ENCODE measurements at places on chromosomes 3 and 15. TPM values are rescaled to one million over a fixed set of nuclear protein-coding genes. Genes with fewer than 3 reads are reported as not detected.

The PSTPIP1 gene
- 0.19 TPM for total RNA-seq

The RARRES1 gene
- total RNA-seq, result not detected

The SUCLG2 gene
- total RNA-seq, result 33.8 TPM

The TRPM1 gene
- not detected for total RNA-seq

The GATA2 gene
- 4.0 TPM for total RNA-seq

The CAMKV gene
- total RNA-seq, result not detected

The CDHR4 gene
- total RNA-seq, result not detected

DNA sequence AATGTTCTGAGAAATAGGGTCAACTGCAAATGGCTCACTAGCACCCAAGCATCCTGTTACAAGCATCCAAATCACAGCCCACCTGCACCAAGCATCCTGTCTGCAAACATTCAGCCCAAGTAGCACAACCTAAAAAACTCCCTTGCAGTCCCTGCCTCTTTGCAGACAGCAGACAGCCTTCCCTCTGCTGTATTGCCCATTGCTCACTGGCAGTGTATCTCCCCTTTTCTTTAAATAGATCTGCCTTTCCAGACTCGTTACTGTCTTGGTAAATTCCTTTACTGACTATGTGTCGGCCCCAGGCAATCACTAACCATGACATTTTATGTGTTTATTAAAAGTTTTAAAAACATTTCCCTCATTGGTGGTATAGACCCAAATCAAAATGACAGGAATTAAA is 155.4 kb downstream of the ADAMTSL3 start:
- DNase-seq, result no peak

DNA sequence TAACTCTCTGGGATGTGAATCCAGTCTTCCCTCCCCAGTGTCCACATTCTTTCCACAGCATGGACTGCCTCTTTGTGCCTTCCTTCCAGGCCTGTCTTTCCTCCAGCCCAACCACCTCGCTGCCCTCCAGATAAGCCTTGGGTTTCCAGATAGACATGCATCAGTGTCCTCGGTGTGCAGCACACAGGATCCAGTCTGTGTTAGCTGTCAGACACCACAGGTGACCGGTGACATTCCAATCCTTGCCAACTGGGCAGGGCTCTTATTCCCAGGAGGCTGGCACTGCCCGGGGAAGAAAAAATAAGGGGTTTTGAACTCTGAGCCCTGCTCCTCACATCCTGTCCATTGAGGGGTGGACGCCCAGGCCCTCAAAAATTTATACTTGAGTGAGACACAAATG is 6.0 kb upstream of the SLC6A1 start:
- DNase-seq, result no peak

GRCh38 chr3:123406598-123406997 is 42.3 kb downstream of the ADCY5 start:
- peak; percentile 41 for DNase-seq

DNA sequence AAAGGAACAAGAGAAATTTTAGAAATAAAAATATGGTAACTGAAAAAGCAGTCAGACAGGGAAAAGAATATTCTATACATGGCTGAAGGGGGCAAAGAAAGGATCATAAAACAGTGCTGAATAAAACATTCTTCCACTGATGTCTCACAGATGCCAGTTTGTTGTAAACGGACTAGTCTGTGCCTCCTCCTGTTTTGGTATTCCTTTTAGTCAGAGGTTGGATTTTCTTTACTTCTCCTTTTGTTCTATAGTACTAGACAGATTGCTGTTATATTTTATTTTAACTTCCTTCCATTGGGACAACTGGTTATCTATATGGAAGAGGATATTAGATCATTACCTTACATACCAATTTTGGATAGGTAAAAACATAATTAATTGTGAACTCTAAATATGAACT is 16.0 kb upstream of the GNB5 start:
- no peak for DNase-seq

DNA sequence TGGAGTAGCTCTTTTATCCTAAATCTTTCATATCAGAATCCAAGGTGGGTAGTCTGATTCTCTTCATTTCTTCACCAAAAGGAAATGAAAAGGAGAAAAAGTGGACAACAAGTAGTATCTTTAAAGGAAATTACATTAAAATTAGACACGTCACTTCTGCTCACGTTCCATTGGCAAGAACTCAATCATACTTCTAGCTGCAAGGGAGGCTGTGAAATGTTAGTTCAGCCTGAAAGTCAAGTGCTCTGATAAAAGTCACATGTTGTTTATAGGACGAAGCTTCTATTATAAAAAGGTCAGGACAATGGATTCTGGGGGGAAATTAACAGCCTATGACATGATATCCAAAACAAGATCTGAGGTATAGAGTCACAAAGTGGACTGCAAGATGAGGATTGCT is 164.6 kb upstream of the MCTP2 start:
- DNase-seq, result no peak

- no peak for DNase-seq
Measured at GRCh38 chr15:57228395-57228794, 147.9 kb upstream of the CGNL1 start.

DNA sequence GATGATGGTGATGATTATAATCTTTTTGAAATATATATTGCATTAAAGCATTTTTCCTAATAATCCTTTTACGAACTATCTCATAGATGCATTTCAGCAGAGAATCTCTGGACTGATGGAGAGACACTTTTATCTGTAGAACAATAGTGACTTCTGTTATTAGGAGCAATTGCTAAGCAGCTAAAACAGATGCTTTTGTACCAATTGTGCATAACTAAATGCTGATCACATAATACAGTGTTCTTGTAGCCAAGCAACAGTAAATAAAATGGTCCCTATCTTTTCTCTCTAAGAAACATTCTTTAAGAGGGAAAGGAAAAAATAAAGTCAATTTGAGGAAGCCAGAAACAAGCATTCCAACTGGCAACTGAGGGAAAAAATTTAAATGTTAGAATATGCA is 405.8 kb upstream of the GOLIM4 start:
- DNase-seq, result no peak

- DNase-seq, result no peak
Measured at GRCh38 chr15:77004189-77004588, 9.3 kb downstream of the PSTPIP1 start.

- no peak for DNase-seq
Measured at GRCh38 chr3:69746119-69746518, 6.9 kb downstream of the MITF start.

GRCh38 chr3:192005989-192006388 is 545.0 kb downstream of the PYDC2 start:
- peak; percentile 44 for DNase-seq

GRCh38 chr3:175150812-175151401 is 291.8 kb downstream of the NAALADL2 start:
- peak; percentile 51 for DNase-seq

DNA sequence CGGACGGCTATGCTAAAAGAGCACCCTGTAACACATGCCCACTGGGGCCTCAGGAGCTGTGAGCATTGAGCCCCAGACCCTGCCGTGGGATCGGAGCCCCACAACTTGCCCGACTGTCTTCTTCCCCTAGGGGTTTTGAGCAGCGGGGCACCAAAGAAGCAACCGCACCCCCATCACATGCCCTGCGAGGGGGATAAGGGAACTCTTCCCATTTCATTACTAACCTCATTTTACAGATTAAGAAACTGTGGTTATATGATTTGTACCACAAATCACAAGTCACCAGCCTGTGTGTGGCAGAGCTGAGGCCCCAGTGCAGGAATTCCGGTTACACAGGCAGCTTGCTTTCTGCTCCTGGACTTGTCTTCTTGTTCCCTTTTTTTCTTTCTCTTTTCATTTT is 86.2 kb downstream of the CD47 start:
- no peak for DNase-seq
